A172 (cell line): ENCODE measurements at places on chromosomes 16 and 17.
A peak's percentile ranks its signal among the peaks of the same experiment; 100 is the strongest.

GRCh38 chr16:11439790-11440656 lies 94.8 kb downstream of the RMI2 start:
- no peak for DNase-seq

- peak; percentile 59 for DNase-seq
Observed at GRCh38 chr16:89905511-89906139, 13.0 kb upstream of the MC1R start.

- DNase-seq, result no peak
Observed at GRCh38 chr17:4537451-4538235, 17.5 kb downstream of the MYBBP1A start.

GRCh38 chr17:48056246-48056745 lies 8.1 kb downstream of the NFE2L1 start:
- DNase-seq, result no peak

- DNase-seq, result no peak
Observed at GRCh38 chr17:38571833-38572668, 33.7 kb downstream of the SRCIN1 start.

GRCh38 chr17:12519956-12520594 lies 145.6 kb upstream of the MYOCD start:
- DNase-seq, result no peak

- peak; percentile 44 for DNase-seq
Observed at GRCh38 chr16:85554889-85555718, 58.0 kb upstream of the GSE1 start.

- DNase-seq, result peak; percentile 58
Observed at GRCh38 chr16:56812884-56813283, 52.1 kb upstream of the SLC12A3 start.

- no peak for DNase-seq
Observed at GRCh38 chr17:75442168-75443103, 14.0 kb upstream of the TMEM94 start.

- peak; percentile 37 for DNase-seq
Observed at GRCh38 chr17:31549121-31549524, 157.6 kb downstream of the RAB11FIP4 start.

- no peak for DNase-seq
Observed at GRCh38 chr16:75837681-75838080, 111.4 kb upstream of the CPHXL start.

GRCh38 chr17:77794846-77795245 lies 163.7 kb upstream of the TNRC6C start:
- no peak for DNase-seq

- no peak for DNase-seq
Observed at GRCh38 chr16:85348911-85349334, 236.7 kb upstream of the CIBAR2 start.

- DNase-seq, result no peak
Observed at GRCh38 chr17:76810956-76811355, 57.2 kb upstream of the MGAT5B start.

DNA sequence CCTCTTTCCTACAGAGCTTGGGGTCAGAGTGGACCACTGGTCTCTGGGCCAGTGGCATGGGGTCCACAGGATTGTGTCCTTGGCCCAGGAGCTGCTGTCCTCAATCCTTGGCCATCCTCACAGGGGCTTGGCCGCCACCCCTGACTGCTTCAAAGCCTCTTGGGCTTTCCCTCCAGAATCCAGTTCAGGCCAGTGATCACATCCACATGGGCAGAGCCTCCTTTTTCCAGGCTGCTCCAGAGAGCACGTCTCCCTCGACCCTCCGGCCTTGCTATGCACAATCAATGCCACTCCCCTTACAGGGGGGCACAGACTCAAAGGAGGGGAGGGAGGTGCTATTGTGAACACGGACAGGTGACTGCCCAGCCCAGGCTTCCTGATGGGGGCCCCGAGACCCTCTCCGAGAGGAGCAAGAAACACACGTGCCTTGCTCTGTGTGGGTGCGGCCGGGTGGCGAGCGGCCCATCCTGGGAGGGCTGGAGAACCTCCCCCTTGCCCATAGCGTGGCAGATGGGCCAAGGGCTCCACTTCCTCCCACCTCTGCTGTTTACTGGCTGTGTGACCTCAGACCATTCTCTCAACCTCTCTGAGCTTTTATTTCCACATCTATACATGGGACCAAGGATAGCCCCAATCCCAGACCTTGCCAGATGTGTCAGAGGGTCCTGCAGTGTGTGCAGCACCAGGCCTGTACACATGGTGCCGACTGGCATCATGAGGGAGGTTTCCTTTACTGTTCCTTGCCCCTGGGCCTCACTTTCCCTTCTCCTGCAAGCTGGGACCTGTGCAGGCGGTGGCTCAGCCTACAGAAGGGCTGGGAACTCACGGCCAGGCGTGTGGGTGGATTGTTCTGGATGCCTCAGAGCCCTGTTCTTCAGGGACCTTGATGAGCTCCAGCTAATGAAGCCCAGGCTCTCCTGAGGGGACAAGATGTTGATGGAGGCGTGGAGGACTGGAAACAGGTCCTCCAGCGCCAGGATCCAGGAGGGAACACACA lies 229.0 kb upstream of the GSE1 start:
- no peak for DNase-seq

GRCh38 chr17:34556384-34556783 lies 23.0 kb upstream of the TMEM132E start:
- DNase-seq, result peak; percentile 13

DNA sequence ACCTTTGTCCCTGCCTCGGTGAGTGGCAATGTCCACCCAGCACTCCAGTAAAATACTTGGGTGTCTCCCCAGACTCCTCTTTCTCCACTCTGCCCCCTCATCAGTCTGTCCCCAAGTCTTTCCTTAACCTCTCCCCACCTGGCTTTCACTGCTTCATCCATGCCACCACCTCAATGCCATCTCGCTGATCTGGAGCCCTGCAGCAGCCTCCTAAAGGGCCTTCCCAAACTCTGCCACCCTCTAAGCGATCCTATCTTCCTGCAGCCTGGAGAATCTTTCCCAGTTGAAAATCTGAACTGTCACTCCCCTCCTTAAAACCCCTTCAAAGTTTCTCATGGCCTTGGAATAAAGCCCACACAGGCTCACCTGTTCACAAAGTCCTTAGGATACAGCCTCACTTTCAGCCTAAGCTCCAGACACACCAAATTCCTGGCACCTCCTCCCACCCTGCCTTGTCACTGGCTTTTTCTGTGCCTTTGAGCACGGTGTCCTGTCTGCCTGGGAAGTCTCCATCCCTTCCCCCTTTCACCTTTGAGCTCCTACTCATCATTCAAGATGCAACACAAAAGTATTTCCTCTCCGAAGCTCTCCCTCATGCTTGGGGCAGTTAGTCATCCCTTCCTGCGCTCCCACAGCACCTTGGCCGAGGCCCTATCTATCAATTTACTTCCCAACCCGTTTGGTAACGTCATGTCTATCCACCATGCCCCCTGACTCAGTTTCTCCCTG lies 2.8 kb downstream of the WNK4 start:
- DNase-seq, result peak; percentile 92

- no peak for DNase-seq
Observed at GRCh38 chr17:53894591-53894990, 71.9 kb downstream of the KIF2B start.

- DNase-seq, result no peak
Observed at GRCh38 chr17:75228847-75229246, 23.4 kb downstream of the NUP85 start.

DNA sequence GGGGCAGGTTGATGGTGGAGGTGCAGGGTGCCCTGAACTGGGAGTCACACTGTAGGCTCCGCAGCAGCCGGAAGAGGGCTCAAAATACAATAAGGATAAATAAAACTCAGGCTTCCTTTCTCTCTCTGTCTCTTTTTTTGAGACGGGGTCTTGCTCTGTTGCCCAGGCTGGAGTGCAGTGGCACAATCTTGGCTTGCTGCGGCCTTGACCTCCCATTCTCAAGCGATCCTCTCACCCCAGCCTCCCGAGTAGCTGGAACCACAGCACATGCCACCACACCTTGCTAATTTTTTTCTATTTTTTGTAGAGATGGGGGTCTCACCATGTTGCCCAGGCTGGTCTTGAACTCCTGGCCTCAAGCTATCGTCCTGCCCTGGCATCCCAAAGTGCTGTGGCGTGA lies 32.9 kb upstream of the NPTX1 start:
- DNase-seq, result no peak

- DNase-seq, result no peak
Observed at GRCh38 chr17:45009676-45010467, 41.6 kb downstream of the DCAKD start.

DNA sequence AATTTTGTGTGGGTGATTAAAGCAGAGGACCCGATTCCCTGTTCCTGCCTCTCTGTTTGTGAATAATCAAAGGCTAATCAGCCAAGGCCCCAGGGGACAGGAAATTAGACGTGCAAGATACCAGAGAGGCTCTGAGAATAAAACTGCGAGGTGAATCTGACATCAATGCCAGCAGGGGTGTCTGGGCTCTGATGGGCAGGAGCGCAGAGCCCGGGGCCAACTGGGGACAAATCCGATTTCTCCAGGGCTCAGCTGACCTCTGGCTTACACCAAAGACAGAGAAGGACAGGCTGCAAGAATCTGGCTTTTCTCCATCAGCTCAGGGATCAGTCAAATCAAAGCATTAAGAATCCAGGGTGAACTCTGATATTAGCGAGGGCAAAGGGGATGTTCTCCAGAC lies 174.3 kb downstream of the XYLT1 start:
- DNase-seq, result no peak

DNA sequence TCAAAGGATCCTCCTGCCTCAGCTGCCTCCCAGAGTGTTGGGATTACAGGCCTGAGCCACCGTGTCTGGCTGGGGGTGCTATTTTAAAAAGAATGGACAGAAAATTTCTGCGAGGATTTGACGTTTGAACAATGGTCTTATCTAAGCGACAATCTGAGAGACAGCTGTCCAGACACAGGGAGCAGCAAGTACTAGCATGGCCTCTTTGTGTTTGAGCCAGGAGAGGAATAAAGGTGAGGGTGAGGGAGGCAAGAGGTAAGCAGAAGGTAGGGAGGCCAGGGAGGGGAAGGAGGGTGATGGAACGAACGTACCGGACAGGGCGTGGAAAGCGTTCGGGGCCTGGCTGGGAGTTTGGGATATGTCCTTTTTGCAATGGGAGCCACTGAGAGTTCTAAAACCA lies 59.2 kb downstream of the PITPNC1 start:
- DNase-seq, result no peak

- no peak for DNase-seq
Observed at GRCh38 chr17:35498448-35499178, 38.9 kb downstream of the SLFN12L start.
